Epithelial cell of esophagus (primary cell): ENCODE measurements at places on chromosomes 4 and X.

- no peak for DNase-seq
Measured at GRCh38 chr4:141331534-141332358, 111.1 kb downstream of the ZNF330 start.

DNA sequence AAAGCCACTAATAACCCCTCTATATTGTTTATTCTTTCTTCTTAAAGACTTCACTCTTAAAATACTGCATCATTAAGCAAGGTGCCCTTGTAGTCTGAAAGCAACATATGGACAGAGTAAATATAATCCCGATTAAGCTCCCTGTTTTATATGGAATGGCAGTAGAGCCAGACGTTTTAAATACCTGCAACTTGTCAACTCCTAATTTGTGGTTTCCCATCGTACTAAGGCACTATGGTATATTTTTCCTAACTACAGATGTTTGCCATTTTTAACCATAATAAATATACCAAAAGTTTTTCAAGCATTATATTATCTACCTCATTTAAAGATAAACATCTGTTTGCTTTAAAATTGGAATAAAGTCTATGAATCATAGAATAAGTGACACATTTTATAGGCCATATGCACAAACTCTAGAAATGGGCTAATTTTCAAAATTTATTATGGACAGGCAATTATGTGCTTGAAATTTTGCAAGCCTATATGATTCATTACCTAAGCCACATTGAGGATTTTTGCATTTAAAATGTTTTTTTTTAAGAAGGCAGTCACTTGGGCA is 194.6 kb downstream of the FRMPD4 start:
- DNase-seq = no peak

DNA sequence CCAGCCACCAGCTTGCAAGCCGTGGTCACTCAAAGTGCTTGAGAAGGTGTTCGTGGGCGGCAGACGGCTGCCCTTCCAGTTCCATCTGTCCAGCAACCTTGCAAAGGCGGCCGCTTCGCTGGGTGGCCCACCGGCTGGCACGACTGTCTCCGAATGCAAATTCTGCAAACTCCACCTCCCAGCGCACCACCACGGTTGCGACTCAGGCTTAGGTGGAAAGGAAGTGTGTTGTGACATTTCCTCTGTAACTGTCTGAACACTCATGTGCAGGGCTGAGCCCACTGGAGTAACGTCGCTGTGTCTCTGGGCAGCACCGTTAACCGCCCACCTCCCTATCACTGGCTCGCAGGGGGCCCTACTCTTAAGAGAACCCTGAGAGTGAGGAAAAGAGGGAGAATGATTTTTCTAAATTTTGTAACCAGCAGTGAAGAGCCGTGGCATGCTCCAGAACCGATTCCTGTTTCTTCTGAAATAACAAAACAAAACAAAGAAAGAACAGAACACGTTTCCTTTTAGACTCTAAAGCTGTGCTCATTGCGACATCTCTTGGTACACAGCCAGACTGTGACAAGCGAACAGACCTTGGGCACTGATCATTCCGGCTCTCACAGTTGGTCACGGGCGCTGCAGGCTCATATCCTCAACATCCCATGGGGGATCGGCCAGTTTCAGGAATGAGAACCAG is at the start of gene P2RY8:
Gene P2RY8, minus strand, starts transcription at position 155 of the 685 bp plus-strand sequence. CDS start 70,627 bp downstream, outside the sequence.
- peak; percentile 27 for DNase-seq

- no peak for DNase-seq
Measured at GRCh38 chr4:107988763-107989035, 990 bp upstream of the HADH start.

- peak; percentile 76 for DNase-seq
Measured at GRCh38 chr4:182929296-182929695, 12.1 kb upstream of the DCTD start.

DNA sequence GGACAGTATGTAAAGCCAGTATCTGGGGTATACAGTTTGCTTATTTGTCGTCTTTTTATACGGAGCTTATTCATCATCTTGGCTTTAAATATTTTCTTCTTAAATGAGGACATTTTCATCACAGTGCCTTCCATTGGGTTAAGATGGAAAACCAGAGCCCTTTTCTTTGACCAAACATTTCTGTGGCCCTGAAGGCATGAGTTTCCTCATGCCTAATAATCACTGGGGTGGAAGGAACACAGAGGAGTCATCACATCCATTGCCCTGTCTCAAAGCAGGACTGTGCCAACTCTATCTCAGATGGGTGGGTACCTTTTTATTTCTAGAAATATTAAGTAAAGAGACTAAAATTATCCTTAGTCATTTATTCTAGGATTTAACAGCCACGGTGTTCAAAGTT is 40.0 kb downstream of the CHRDL1 start:
- no peak for DNase-seq

DNA sequence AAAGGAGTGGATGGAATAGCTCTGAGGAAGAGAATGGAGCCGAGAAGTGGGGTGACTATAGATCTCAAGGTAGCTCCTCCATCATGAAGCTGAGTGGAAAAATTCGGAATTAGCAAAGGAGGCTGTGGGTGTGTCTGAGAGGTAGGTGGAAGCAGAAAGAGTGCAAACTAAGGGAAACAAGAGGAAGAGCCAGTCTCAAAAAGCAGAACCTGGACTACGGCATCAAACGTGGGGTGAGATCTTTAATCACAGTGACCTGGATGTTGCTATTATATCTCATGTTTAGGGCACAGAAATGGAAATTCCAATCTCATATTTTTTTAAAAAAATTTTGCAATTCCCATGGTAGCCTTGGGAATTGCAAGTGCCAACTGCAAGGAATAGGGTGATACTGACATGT is 162.5 kb upstream of the RASGEF1B start:
- no peak for DNase-seq

DNA sequence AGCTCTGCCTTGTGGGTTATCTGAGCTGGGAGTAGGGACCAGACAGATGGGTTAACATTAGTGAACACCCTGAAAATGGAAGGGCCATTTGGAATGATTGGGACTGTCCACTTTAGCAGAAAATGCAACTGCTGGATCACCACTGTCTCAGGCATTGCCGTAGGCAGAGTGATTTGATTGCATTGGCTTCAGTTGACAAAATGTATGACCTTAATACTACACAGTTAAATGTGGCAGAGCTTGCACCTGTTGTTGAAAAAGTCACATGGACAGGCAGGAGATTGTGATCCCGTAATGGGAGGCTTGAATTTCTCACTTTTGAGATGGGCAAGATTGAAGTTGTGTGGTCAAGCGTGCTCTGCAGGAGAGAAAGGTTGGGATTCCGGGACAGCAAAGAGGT is 166.5 kb upstream of the PUDP start:
- DNase-seq = no peak

DNA sequence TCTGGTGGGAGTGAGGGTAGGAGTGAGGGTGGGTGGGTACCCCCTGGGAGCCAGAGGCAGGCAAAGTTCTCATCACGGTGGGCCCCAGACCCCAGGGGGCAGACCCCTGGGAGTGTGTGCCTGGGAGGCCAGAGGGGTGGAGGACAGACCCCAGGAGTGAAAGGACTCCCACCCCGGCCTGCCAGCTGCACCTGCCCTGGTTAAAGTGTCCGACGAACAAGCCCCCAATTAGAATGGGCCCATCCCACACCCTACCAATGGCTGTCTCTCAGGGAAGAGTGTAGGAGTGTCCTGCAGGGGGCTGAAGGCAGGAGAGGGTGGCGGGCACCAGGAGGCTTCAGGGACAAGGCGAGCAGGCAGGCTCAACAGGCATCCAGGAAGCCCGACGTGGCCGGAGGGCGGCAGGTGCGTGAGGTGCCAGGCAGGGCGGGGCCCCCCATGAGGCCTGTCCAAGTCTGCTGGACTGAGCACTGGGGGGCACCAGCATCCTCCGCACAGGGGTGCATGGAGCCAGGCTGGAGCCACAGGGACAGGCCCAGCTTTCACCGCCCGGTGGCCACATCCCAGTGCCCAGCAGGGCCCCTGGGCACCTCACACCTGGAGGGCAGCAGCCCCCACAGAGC is 8.7 kb downstream of the PDE6B start:
- DNase-seq = no peak

DNA sequence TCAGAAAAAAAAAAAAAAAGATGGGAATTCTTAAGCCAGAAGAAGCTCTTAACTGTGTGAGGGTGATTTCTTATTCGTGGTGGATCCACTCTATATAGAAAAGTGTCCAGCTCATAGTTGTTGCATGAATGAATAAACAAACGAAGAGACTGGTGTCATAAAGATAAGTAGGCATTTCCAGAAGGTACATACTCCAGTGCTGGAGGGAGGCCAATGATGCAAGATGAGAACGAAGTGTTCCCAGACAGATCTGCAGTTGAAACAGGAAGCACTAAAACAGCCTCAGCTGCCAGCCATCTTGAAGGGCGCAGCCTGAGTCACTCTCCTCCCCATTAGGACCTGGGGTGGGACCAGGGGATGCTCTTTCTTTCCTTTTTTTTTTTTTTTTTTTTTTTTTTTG is 47.4 kb upstream of the HOPX start:
- DNase-seq = peak; percentile 86
